ENCODE measurements at places on chromosomes 7 and 10.

- no peak overlapping the region for H3K27ac ChIP-seq
- H3K4me3 ChIP-seq = no peak overlapping the region
- peaks cover 4% of the 10 kb centered on the region for H3K4me1 ChIP-seq
- H3K36me3 ChIP-seq = no peaks in the 10 kb centered on the region
- no peaks in the 10 kb centered on the region for H3K27me3 ChIP-seq
- no peak for DNase-seq
Measured at GRCh38 chr7:19670806-19671205, 38.0 kb downstream of the POLR1F start.

DNA sequence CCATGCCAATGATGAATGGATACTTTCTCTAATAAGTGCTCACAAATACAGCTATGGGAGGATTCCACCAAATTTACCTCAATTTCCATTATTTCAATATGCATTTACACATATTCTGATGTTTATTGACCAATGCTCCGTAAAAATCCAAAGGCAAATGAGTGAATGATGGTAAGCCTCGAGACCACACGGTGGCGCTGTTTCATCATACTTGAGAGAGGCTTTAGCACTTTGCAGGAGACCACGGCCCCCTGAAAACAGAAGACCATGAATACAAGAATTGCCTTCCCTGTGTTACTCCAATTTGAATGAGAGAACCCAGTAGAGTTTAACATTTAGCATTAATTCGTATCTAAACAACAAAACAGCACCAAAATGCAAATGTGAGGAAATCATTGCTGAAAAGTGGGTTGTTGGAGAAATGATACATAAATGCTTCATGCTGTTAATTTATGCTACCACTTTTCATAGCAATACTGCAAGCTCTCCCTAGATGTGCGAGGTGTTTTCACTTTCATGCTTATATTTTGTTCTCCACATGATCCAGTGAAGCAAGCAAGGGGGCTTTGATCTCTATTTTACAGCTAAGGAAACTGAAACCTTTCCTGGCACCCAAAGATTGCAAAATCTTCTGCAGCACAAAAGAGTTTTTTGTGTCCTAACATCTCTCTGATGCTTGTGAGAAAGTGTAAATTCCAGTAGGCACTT is 35.4 kb downstream of the TRIL start:
- peaks cover 29% of the 10 kb centered on the region for H3K4me1 ChIP-seq
- no peak overlapping the region for H3K4me3 ChIP-seq
- H3K27me3 ChIP-seq = peaks cover 3% of the 10 kb centered on the region
- H3K27ac ChIP-seq = no peak overlapping the region
- DNase-seq = peak; percentile 67

GRCh38 chr7:3844540-3845151 is 543.6 kb downstream of the SDK1 start:
- H3K4me1 ChIP-seq = no peaks in the 10 kb centered on the region
- H3K27ac ChIP-seq = no peak overlapping the region

GRCh38 chr10:100019787-100020141 is 10.0 kb upstream of the DNMBP start:
- DNase-seq = no peak
- peaks cover 6% of the 10 kb centered on the region for H3K27me3 ChIP-seq
- no peak overlapping the region for H3K4me3 ChIP-seq
- H3K4me1 ChIP-seq = no peaks in the 10 kb centered on the region
- no peaks in the 10 kb centered on the region for H3K36me3 ChIP-seq
- no peak overlapping the region for H3K27ac ChIP-seq

DNA sequence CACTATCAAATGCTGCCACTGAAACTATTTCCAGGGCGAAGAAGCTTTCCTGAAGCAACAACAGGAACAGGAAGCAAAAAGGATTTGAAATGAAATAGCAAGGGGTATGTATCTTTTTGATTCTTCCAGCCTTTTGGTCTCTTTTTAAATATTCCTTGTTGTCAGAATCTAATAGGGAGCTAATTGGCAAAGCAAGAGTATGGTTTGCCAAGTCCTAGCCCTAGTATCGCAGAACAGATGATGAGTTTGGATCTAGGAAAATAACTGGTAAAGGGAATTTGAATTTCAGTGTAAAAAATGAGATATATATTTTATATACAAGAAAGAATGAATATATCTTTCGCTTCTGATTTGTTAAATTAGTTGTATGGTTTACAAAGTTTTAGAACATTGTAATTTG is 252.5 kb downstream of the ANKRD7 start:
- no peaks in the 10 kb centered on the region for H3K36me3 ChIP-seq
- H3K27me3 ChIP-seq = no peaks in the 10 kb centered on the region
- H3K4me3 ChIP-seq = no peak overlapping the region
- DNase-seq = no peak
- H3K27ac ChIP-seq = no peak overlapping the region

- H3K4me1 ChIP-seq = no peaks in the 10 kb centered on the region
- H3K4me3 ChIP-seq = no peak overlapping the region
- H3K27me3 ChIP-seq = peaks cover 9% of the 10 kb centered on the region
- no peaks in the 10 kb centered on the region for H3K36me3 ChIP-seq
- H3K27ac ChIP-seq = no peak overlapping the region
- peak; percentile 23 for DNase-seq
Measured at GRCh38 chr7:116802746-116803152, 59.6 kb upstream of the CAPZA2 start.

- H3K27me3 ChIP-seq = peaks cover 3% of the 10 kb centered on the region
- no peak overlapping the region for H3K27ac ChIP-seq
- H3K4me1 ChIP-seq = no peaks in the 10 kb centered on the region
- H3K4me3 ChIP-seq = no peak overlapping the region
- no peak for DNase-seq
- no peaks in the 10 kb centered on the region for H3K36me3 ChIP-seq
Measured at GRCh38 chr10:30357075-30357801, 8.2 kb upstream of the MTPAP start.

- H3K27ac ChIP-seq = no peak overlapping the region
- DNase-seq = no peak
- peaks cover 14% of the 10 kb centered on the region for H3K27me3 ChIP-seq
- H3K4me1 ChIP-seq = no peaks in the 10 kb centered on the region
- H3K36me3 ChIP-seq = no peaks in the 10 kb centered on the region
- H3K4me3 ChIP-seq = no peak overlapping the region
Measured at GRCh38 chr7:39248692-39249090, 271.0 kb downstream of the POU6F2 start.

GRCh38 chr7:135784013-135784412 is 35.4 kb upstream of the FAM180A start:
- no peaks in the 10 kb centered on the region for H3K36me3 ChIP-seq
- no peak overlapping the region for H3K4me3 ChIP-seq
- H3K27ac ChIP-seq = no peak overlapping the region

DNA sequence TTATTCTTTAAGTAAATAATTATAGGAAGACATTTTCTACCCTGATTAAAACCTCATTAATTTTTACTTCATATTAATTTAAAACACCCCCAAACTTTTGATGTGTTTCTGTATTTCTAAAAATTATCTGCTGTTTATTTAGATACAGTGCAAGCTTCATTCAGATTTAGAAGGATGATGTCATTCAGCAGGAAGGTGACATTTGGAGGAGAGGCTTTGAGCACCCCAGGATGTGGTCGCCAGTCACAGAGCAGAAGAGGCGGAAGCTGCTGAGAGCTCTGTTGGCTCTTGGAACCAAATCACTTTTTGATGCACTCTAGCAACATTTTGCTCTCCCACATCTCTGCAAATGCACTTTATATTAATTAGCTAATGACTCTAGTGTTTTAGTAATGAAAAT is 233.9 kb upstream of the CACNA2D1 start:
- no peaks in the 10 kb centered on the region for H3K36me3 ChIP-seq
- DNase-seq = peak; percentile 85
- H3K4me1 ChIP-seq = peaks cover 38% of the 10 kb centered on the region
- H3K27ac ChIP-seq = peak overlapping the region; percentile 87

GRCh38 chr10:79354141-79354540 is 6.9 kb downstream of the PPIF start:
- DNase-seq = no peak
- peaks cover 18% of the 10 kb centered on the region for H3K4me1 ChIP-seq
- no peaks in the 10 kb centered on the region for H3K27me3 ChIP-seq
- no peak overlapping the region for H3K27ac ChIP-seq
- peaks cover 67% of the 10 kb centered on the region for H3K36me3 ChIP-seq

- peak overlapping the region; percentile 95 for H3K27ac ChIP-seq
- DNase-seq = no peak
- H3K4me1 ChIP-seq = peaks cover 72% of the 10 kb centered on the region
- no peak overlapping the region for H3K4me3 ChIP-seq
Measured at GRCh38 chr10:124625831-124626238, 118.3 kb downstream of the FAM53B start.

DNA sequence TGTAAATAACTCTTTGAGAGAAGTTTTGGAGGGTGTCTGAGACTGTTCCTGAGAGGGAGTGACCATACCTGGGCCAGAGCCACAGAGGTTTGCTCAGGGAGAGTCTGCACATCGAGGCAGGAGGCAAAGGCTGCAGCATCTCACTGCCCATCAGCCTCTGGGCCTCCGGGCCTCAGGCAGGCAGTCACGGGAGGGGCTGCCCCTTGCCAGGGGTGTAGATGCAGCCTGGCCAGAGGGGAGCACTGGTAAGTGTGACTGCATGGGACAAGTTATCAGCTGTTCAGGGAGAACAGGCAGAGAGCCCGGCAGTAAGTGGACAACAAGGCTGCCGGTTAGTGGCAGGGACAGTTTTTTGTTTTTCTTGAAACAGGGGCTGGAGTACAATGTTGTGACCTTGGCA is 55.9 kb downstream of the ZNF467 start:
- no peaks in the 10 kb centered on the region for H3K36me3 ChIP-seq
- no peaks in the 10 kb centered on the region for H3K27me3 ChIP-seq
- H3K4me3 ChIP-seq = no peak overlapping the region
- H3K27ac ChIP-seq = no peak overlapping the region

- no peak for DNase-seq
- H3K27ac ChIP-seq = no peak overlapping the region
- H3K4me1 ChIP-seq = no peaks in the 10 kb centered on the region
- no peak overlapping the region for H3K4me3 ChIP-seq
Measured at GRCh38 chr7:32574626-32575025, 79.3 kb downstream of the AVL9 start.

DNA sequence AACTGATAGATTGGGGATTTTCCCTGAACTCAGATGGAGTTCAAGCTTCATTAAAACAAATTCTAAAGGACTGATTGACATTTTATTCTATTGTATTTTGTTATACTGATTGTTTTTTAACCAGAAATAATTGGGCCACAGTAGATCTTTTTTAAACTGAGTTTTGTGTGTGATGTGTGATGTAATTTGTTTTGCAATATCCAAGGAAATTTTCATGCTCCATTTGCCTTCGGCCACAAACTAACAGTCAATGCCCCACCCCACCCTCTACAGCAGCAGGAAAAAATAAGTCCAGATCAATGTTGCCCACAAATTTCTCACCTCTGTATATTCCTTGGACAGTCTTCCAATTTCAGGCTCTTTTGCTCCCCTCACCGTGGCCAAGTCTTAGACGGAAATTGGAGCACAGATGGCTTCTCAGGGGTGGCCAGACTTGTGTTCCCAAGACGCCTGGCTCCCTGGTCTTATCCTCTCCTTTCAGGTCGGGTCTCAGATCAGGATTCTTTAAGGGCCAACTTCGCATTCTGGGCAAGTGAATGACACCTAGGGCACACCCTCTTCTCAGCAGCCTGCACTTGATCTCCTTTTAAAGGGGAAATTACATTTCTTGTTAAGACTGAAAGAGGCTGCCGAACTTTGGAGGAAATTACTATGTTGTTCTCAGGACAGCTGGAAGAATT is at the start of gene SVOPL:
Gene SVOPL (minus strand): TSS at position 506 of the 680 bp plus-strand sequence. CDS start 22,317 bp downstream, outside the sequence.
- no peaks in the 10 kb centered on the region for H3K36me3 ChIP-seq
- no peak within 1 kb of the TSS for H3K4me3 ChIP-seq
- H3K4me1 ChIP-seq = no peaks in the 10 kb centered on the region
- no peak for DNase-seq
- H3K27me3 ChIP-seq = no peaks in the 10 kb centered on the region

GRCh38 chr7:146067880-146068279 is 48.7 kb upstream of the CNTNAP2 start:
- H3K27me3 ChIP-seq = no peaks in the 10 kb centered on the region
- H3K4me3 ChIP-seq = no peak overlapping the region
- no peak for DNase-seq
- no peaks in the 10 kb centered on the region for H3K4me1 ChIP-seq

DNA sequence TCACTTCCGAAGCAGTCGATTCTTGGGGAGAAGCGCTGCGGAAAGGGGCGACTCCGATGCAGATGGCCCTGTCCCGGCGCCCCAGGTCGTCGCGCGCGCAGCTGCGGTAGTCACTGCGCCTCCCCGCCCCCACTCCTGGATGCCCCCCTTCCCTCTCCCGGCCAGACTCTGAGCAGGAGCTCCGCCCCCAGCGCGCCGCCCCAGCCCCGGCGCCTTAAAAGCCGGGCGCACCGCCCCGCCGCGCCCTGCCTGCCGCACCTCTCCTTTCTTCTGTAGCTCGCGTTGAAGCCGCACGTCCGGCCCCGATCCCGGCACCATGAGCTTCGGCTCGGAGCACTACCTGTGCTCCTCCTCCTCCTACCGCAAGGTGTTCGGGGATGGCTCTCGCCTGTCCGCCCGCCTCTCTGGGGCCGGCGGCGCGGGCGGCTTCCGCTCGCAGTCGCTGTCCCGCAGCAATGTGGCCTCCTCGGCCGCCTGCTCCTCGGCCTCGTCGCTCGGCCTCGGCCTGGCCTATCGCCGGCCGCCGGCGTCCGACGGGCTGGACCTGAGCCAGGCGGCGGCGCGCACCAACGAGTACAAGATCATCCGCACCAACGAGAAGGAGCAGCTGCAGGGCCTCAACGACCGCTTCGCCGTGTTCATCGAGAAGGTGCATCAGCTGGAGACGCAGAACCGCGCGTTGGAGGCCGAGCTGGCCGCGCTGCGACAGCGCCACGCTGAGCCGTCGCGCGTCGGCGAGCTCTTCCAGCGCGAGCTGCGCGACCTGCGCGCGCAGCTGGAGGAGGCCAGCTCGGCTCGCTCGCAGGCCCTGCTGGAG is at the start of gene INA:
Gene INA (plus strand): TSS at position 243 of the 817 bp plus-strand sequence. CDS start 74 bp downstream, at position 317.
- DNase-seq = peak; percentile 55
- peaks cover 9% of the 10 kb centered on the region for H3K4me1 ChIP-seq
- H3K27me3 ChIP-seq = peaks cover 6% of the 10 kb centered on the region
- H3K36me3 ChIP-seq = no peaks in the 10 kb centered on the region

GRCh38 chr10:8056378-8056777 is 1.9 kb downstream of the GATA3 start:
- peaks cover 49% of the 10 kb centered on the region for H3K4me1 ChIP-seq
- DNase-seq = no peak
- H3K27me3 ChIP-seq = no peaks in the 10 kb centered on the region
- peak overlapping the region; percentile 95 for H3K27ac ChIP-seq
- peak overlapping the region; percentile 65 for H3K4me3 ChIP-seq

- no peak for DNase-seq
- no peak overlapping the region for H3K27ac ChIP-seq
- no peak overlapping the region for H3K4me3 ChIP-seq
- no peaks in the 10 kb centered on the region for H3K4me1 ChIP-seq
- no peaks in the 10 kb centered on the region for H3K27me3 ChIP-seq
Measured at GRCh38 chr10:18094793-18095192, 45.4 kb upstream of the CACNB2 start.

All from DND-41 (cell line).